ENCODE measurements at places on chromosomes 7 and 10. TPM values are rescaled to one million over a fixed set of nuclear protein-coding genes. Genes with fewer than 3 reads are reported as not detected.

The DPP6 gene
- total RNA-seq = 0.58 TPM

The PTPRN2 gene
- 2.6 TPM for total RNA-seq

The CPVL gene
- 49.8 TPM for total RNA-seq

The ACTL6B gene
- total RNA-seq = not detected

The OPN4 gene
- total RNA-seq = not detected

The PCDH15 gene
- total RNA-seq = not detected

The CRHR2 gene
- total RNA-seq = 0.19 TPM

The ZNF716 gene
- total RNA-seq = not detected

The PHKG1 gene
- 2.8 TPM for total RNA-seq

Data from mesenteric fat pad (tissue), 1 donor.